ENCODE measurements at places on chromosomes 12 and 14.

DNA sequence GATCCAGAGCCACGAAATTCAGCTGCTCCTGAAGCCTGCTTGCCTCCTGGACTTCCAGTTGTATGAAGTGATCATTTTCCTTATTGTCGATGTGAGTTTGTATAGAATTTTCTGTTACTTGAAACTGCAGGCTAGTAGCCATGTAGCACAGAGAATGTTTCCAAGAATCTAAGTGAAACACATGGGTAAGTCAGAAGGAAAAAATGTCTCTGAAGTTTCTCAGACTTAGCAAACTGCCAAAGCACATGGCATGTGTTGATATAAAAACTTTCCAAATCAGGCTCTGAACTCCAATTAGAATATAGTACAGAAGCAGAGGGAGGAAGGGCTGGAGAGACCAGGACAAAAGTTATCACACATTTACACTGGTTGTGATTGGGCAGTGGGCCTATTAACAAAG lies 9.8 kb upstream of the PCNX1 start:
- no peak for DNase-seq

GRCh38 chr14:24861083-24861630 lies 188.8 kb downstream of the STXBP6 start:
- DNase-seq, result no peak

DNA sequence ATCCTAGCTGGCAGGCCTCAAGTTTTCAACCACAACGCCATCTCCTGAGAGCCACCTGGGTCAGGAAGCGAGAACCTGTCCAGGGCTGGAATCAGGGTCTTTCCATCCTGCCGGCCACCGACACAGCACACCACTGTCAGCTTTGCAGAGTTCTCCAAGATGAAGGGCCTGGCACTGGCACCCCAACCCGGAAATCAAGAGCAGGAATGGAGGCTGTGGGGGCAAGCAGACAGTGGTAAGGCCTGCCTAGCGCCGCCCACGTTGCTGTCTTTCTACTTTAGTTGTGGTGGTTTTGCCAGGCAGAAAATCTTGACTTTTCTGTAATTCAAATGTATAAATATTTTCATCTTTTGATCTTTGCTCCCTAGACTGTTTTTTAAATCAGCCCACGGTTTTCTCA lies 90.7 kb downstream of the ITPK1 start:
- no peak for DNase-seq

- no peak for DNase-seq
Observed at GRCh38 chr14:37140176-37140575, 32.2 kb downstream of the SLC25A21 start.

- peak; percentile 44 for DNase-seq
Observed at GRCh38 chr12:120640861-120641833, 721 bp downstream of the CABP1 start.

GRCh38 chr14:78107166-78107565 lies 63.0 kb upstream of the NRXN3 start:
- DNase-seq, result no peak

DNA sequence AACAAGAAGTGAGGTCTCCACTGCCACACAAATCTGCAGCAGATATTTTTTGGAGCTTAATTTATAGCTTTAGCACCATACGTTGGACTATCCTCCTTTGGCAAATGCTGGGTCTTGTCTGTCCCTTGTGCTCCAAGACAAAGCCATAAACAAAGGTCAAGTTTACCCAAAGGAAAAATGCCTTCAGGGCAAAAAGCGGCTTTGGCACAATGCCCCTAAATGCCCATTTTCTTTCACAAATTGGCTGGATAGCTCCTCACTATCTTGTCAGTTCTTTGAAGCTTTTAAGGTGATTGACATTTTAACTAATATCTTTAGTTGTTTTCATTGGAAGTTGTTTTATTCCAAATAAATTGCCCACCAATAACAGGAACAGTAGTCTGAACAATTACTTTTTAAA lies 59.6 kb downstream of the EML5 start:
- no peak for DNase-seq

GRCh38 chr14:58637040-58637390 lies 747 bp upstream of the DACT1 start:
- no peak for DNase-seq

DNA sequence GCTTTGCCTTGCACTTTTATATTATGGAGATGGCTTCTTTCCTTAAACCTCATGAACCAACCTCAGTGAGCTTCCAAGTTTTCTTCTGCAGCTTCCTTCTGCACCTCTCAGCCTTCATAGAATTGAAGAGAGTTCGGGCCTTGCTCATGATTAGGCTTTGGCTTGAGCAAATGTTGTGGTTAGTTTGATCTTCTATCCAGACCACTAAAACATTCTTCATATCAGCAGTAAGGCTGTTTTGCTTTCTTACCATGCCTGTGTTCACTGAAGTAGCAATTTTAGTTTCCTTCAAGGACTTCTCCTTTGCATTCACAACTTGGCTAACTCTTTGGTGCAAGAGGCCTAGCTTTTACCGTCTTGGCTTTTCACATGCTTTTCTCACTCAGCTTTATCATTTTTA lies 125.4 kb downstream of the SNAPC1 start:
- no peak for DNase-seq

GRCh38 chr12:14618983-14619382 lies 51.3 kb upstream of the PLBD1 start:
- DNase-seq, result peak; percentile 22

GRCh38 chr12:18313306-18313705 lies 52.0 kb downstream of the PIK3C2G start:
- DNase-seq, result no peak

- DNase-seq, result no peak
Observed at GRCh38 chr14:78405079-78405856, 235.1 kb downstream of the NRXN3 start.

GRCh38 chr12:91606662-91607377 lies 424.2 kb upstream of the DCN start:
- no peak for DNase-seq

DNA sequence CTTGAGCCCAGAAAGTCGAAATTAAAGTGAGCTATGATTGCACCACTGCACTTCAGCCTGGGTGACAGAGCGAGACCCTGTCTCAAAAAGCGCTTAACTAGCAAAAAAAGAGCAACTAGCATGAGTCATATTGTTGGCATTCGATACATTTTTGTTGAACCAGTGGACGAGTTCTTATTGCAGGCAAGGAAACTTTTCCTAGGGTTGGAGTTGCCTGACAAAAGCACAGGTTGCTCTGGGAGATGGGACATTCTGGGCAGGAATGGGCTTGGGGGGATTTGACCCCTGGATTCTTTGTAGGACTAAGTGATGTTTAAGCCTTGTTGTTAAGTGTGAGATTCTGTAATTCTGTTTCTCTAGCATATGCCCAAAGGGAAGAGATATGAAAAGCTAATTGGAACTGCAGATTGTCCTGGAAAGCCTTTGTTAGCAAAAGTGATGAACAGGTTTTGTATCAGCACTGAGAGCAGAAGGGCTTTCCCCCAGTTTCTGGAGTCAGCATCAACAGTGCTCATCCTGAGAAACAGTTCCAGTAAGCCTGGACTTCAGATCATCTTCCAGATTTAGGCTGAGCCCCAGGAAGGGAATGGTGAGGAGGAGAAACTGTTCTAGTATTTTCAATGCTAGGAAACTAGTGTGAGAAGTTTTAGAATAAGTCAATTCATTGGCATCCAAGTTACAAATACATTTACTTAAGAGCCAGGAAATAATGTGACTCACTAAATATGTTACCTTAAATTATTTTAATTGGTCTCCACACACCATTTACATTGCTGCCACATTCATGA lies 123.1 kb downstream of the SRGAP1 start:
- no peak for DNase-seq

DNA sequence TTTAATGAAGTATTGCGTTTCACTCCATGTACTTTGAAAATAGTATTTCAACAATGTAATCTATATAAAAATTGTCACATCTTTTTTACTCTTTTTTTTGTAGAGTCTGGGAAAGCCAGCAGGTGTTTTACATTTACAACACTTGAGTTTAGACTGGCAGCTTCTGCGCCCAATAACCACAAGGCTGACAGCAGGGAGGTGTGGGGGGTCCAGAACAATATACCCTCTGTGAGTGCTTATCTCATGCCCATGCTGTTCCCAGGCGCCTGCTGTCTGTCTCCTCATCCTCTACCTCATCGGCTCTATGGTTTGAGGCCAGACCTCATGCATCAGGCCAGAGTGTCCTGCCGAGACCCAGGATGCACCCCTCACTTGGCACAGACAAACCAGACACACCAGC lies 24.9 kb downstream of the FBRSL1 start:
- no peak for DNase-seq

DNA sequence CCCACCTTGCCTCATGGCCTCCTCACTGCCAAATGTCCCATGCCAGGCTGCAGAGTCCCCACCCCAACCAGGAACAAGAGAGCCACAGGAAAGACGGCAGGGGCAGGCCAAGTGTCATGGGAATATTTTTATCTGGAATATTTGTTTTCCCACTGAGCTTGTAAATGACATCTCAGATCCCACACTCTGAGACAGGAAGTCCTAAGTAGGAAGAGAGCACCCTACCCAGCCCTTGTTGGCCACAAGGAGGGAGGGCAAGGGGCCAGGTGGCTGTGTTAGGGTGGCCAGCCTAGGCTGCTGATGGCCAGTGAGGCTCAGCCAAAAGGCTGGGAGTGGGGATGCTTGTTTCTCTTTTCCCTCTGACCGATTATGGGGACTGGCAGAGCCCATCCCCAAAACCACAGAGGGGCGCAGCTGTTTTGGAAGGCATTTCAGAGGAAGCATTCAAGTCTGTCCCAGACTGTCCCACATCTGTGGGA lies 7.7 kb upstream of the MEG3 start:
- DNase-seq, result no peak

DNA sequence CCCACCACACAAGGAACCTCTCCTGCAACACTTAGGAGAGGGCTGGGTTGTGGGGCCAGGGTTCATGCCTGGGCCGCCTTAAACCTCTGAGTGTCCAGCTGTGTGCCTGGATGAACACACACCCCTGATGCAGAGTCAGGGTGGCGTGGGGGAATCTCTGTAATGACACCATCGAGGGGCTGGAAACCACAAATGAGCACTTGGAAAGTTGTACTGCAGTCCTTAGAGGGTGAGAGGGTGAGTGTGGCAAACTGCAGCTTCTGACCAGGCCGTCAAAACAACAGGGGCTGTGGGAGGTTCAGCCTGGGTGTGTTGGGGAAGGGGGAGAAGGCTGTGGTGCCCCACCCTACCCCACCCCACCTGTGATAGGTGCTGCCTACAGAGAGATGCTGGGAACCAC lies 12.4 kb upstream of the KRT5 start:
- DNase-seq, result peak; percentile 28

- no peak for DNase-seq
Observed at GRCh38 chr14:65164068-65164824, 61.9 kb upstream of the MAX start.

DNA sequence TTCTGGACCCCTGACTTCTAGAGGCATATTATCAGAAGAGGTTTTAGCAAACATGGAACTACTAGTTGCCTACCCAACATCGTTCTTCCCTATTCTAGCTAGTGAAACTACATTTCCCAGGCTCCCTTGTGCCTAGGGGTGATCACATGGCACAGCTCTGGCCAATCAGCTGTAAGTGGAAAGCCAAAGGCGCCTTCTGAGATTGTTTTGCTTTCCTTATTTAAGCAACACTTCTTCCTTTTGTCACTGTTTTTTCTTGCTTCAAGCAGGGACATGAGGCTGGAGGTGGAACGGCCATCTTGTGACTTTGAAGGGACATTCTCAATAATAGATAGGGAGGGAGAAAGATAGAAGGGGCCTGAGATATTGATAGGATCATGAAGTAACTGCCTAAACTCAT lies 136.7 kb downstream of the ZNF664 start:
- DNase-seq, result peak; percentile 38
